A549 treated with RU486 at 1 μM for 4 hours (cell line): ENCODE measurements at places on chromosomes 1 and 21. TPM values are rescaled to one million over a fixed set of nuclear protein-coding genes. Genes with fewer than 3 reads are reported as not detected.

Gene HCRTR1
- not detected in 5 replicates for total RNA-seq

Gene TAGLN2
- total RNA-seq: 1,006 to 1,095 TPM (median 1,081 TPM) in 5 replicates

Gene ARHGEF10L
- 5.7 to 7.5 TPM (median 5.7 TPM) in 5 replicates for total RNA-seq

Gene GPR37L1
- total RNA-seq: 0.14 to 0.19 TPM (median 0.16 TPM) in 5 replicates

Gene NBPF20
- total RNA-seq: 3.0 to 4.0 TPM (median 3.2 TPM) in 5 replicates

Gene FCER1G
- 0.51 TPM in 1 of 5 replicates, not detected in the others for total RNA-seq

Gene FAM177B
- not detected in 5 replicates for total RNA-seq

Gene LYPLA2
- 53.7 to 62.8 TPM (median 57.9 TPM) in 5 replicates for total RNA-seq

Gene ARHGEF16
- 4.0 to 5.3 TPM (median 4.7 TPM) in 5 replicates for total RNA-seq

Gene NBL1
- total RNA-seq: 25.8 to 41.2 TPM (median 32.8 TPM) in 5 replicates

Gene FALEC
- 0.29 to 0.46 TPM in 2 of 5 replicates, not detected in the others for total RNA-seq

Gene SELENON
- total RNA-seq: 52.6 to 65.5 TPM (median 56.6 TPM) in 5 replicates

Gene CSF3R
- not detected in 5 replicates for total RNA-seq

Gene PLCH2
- total RNA-seq: 0.14 to 0.48 TPM (median 0.28 TPM) in 5 replicates

Gene S100B
- total RNA-seq: not detected in 5 replicates
